ENCODE measurements at places on chromosomes 12 and 14.

DNA sequence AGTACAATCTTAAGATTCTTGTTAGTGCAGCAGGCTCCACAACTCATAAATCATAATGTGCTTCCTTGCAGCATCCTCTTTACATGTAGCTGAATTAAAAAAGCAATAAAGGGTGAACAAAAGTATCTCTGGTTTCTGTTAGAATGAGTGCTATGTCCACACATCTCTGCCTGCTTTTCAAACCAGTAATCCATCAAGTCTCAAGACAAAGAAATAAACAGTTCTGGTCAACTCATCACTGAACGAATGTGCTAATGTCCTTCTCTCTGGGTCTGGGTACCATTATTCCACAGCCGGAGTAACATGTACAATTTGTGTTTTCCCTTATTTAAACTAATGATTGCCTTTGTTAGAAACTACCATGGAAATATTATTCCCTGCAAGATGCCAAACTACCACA lies 273.0 kb upstream of the USP15 start:
- no peak for DNase-seq

DNA sequence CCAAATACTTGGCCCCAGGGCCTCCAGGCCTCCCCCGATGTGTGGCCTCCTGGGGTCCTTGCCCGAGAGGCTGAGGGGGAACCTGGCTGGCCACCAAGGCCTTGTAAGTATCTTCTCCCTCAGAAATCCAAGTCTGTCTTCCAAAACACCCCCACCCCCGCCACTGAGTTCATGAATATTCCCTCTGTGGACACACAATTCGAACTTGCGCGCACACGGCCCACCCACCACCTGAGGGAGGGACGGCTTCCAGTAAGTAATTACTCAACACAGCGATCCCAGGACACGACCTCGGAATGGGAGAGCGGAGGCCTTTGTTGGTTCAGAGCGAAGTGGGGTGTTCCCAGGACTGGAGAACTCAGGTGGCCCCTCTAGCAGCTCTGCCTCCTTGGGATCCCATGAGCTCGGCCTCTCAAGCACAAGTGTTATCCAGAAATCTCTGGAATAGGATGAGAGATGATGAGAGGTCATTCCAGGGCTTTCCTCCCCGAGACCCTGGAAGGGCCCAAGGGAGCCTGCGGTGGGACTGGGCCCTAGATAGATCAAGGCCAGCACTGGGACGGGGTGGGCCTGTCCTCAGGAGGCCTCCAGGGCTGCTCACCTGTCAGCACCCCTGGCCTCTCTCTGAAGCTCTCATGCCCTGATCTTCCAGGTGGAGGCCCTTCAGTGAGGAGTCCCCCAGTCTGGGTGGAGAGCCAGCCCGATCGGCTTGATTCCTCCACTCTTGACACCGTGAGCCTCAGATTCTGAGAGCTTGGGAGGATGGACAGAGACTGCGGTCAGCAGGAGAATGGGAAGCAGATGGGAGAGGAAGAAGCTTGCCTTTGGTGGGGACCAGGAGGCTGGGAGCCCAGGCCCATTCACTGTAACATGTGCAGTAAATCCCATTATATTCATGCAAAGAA lies 219.0 kb upstream of the RTL1 start:
- DNase-seq, result no peak

DNA sequence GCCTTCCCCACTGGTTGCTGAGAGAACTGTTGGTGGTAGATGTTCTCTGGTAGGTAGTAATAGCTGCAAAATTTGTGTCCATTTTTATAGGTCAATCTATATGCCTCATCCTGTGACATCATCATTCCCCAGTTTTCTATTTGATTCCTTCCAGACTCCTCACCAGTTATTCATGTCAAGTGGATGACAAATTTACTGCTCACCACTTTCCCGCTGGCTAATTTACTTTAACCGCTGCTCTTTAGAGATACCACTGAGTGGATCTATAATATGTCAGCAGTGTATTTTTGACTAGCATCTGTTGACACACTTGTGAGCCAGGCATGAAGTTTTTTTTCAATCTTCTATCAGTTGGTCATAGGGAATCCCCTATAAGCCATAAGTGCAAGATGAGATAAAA lies 24.6 kb downstream of the GPR65 start:
- DNase-seq, result no peak

DNA sequence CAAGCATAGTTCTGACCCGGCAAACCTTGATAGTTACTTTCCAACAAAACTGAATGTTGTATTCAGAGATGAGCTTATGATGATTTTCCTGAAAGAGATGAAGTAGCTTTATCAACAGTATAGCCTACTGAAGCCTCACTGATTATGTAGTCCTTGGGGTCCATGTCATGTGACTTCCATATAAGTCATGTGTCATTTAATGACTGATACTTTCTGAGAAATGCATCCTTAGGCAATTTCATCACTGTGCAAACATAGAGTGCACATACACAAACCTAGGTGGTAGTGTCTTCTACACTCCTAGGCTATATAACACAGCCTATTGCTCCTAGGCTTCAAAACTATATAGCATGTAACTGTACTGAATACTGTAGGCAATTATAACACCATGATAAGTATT lies 28.5 kb upstream of the TUBA1C start:
- no peak for DNase-seq

DNA sequence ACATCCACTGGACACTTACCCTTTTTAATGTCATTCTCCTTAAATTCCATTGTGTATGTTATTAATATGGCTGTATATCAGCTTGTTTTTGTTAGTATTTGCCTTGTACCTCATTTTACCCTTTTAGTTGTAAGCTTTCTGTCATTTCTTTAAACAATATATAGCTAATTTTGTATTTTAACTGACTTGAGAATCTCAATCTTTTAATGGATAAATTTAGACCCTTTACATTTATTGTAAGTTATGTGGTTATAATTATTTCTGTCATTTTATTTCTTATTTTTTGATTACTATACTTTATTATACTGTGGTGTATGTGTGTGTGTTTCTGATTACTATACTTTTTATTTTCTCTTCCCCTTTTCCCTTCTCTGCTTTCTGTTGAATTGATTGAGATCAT lies 159.0 kb upstream of the LHX5 start:
- DNase-seq, result no peak

- DNase-seq, result no peak
Measured at GRCh38 chr14:27410981-27411380, 813.1 kb upstream of the NOVA1 start.

GRCh38 chr14:102830474-102831045 lies 53.3 kb downstream of the TRAF3 start:
- DNase-seq, result no peak

GRCh38 chr14:77006132-77006531 lies 22.4 kb downstream of the IRF2BPL start:
- no peak for DNase-seq

DNA sequence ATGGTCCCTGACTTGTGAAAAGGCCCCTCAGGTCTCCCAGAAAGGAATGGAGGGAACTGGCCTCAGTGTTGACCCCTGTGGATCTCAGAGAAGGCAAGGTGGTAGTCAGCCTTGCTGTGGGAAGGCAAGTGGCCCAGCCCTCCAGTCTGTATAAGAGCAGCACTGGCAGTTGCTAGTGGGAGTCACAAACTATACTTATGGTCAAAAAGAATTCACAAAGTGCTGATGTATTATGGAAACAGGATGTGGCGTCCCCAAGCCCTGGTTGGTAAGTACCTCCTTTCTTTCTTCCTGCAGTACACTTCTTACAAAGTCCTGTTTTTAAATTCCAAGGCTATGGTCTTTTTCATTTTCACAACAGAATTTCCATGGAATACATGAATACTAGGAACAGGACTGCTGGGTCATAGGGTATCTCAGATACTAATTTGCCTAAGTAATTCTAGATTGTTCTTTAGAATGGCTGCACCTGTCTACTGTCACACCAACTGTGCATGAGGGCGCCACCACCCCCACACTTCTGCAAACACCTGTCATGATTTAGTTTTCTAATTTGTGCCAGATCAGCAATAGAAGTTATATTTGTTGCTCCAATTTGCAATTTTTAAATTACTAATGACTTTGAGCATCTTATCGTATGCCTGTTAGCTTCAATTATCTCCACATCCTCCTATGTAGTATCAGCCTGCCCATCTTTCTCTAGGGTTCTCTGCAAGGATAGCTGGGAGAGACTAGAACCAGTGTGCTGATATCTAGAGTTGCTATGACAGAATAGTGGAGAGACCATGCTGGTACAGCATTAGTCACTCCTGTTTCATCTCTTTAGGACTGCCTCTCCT lies 40.7 kb upstream of the TMEM263 start:
- no peak for DNase-seq

- no peak for DNase-seq
Measured at GRCh38 chr14:71061458-71061857, 154.2 kb downstream of the PCNX1 start.

DNA sequence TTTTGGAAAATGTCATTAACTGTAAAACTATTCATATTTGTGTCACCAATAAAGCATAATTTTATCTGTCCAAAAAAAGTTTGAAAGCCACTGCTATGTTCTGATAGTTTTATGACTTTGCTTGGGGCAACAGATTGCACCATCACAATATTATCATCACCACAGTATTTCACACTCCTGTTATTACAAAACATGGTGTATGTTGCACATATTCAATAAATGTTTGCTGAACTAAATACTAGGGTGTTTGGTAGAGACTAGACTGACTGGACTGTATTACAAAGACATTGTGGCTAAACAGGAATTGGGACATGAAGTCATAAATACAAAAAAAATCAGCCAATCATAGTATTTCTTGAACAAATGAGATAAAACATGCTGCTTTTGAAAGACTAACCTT lies 55.1 kb downstream of the PAWR start:
- no peak for DNase-seq

DNA sequence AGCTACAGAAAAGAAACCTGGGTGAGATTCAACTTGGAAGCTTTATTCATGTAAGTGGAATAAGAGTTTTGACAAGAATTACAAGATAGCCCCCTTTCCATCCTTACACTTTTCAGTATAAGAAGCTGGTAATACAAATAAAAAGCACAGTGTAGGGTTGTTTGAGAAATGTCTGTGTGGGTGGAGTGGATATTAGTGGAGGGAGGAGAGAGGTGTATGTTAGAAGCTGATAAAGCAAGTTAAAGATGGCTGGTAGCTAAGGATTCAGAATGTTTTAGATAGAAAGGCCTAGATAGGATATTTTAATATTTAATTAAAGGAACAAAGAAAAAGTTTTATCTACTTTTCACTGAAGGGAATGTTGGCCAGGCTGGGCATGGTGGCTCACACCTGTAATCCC lies 12.5 kb downstream of the CFAP54 start:
- DNase-seq, result no peak

DNA sequence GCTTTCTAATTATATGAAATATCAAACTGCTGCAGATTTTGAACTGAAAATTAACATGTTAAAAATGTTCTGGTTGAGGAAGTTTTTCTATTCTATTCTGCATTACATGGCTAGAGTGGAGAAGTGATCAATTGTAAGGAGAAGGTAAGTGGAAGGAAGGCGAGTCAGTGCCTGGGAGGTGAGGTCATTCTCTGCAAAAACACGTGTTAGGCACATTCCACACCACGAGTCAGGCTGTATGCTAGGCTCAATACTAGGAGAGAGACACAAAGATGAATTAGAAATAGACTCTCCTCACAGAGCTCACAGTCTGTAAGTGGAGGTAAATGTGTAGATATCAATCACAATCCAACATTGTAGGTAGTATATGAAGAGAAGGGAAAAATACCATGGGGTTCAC lies 194.1 kb downstream of the NOVA1 start:
- DNase-seq, result no peak

GRCh38 chr14:85617791-85618190 lies 87.8 kb downstream of the FLRT2 start:
- no peak for DNase-seq

- DNase-seq, result no peak
Measured at GRCh38 chr12:2503762-2504161, 291.0 kb upstream of the FKBP4 start.

DNA sequence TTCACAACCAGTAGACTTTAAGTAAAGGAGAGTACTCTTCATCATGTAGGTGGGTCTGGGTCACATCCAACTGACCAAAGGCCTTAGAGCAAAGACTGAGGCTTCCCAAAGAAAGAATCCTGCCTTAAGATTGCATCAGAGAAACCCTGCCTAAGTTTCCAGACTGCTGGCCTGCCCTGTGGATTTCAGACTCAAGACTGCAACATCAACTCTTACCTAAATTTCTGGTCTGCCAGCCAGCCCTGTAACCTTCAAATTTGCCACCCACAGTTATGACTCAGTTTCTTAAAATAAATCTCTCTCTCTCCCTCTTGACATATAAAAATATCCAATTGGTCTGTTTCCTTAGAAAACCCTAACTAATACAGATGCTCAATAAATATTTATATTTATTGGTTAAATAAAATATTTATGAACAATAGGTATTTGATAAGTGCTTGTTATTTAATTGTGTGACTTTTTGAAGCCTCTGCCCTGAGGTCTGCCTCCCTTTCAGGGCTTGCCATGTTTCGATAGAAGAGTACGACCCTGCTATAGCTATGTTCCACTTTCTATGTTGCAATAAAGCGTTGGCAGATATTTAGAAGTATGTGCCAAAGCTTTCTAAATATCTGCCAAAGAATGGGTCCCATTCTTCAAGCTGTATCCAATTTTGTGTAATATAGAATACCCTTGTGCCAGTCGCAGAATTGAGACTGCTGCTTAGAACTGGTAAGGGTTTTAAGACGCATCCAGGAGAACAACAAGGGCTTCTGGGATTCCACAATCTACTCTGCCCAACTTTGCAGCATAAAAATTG lies 65.7 kb downstream of the TMEM30B start:
- DNase-seq, result no peak

DNA sequence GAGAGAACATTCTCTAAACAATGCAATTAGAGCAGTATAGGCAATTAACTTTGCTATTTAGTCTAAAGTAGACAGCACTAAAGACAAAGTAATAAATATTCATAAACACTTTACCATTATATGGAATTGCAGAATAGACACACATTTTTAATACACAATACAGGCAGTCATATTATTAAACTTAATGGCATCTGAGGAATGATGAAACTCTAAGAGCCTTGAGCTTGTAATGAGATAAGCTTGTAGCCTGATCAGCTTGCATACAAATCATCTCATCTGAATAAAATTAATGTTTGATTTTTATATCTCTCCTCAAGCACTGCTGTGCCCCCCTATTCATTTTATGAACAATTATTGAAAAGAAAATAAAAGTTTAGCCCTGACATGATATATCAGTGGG lies 107.6 kb downstream of the MGAT4C start:
- DNase-seq, result no peak

GRCh38 chr12:85531341-85531740 lies 251.3 kb downstream of the ALX1 start:
- no peak for DNase-seq

DNA sequence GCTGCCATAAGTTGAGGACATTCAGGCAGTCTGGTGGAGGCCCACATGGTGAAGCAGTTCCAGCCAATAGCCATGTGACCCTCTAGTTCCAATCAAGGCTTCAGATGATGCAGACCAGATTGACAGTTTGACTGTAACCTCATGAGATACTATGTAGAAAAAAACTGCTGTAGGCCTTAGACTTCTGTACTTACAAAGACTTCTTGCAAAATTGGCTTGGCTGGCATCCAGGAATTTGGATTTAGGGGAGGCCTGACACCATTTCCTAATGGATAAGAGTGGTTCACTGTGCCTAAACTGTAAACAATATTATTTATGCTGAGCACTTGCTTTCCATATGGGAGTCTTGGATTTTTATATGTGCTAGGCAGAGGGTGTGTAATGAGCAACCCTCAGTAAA lies 76.4 kb downstream of the RGS6 start:
- no peak for DNase-seq
